ENCODE measurements at places on chromosomes 2 and 18.

- DNase-seq = no peak
These were observed 228.6 kb downstream of the RND3 start for GRCh38 chr2:150258781-150259307.

DNA sequence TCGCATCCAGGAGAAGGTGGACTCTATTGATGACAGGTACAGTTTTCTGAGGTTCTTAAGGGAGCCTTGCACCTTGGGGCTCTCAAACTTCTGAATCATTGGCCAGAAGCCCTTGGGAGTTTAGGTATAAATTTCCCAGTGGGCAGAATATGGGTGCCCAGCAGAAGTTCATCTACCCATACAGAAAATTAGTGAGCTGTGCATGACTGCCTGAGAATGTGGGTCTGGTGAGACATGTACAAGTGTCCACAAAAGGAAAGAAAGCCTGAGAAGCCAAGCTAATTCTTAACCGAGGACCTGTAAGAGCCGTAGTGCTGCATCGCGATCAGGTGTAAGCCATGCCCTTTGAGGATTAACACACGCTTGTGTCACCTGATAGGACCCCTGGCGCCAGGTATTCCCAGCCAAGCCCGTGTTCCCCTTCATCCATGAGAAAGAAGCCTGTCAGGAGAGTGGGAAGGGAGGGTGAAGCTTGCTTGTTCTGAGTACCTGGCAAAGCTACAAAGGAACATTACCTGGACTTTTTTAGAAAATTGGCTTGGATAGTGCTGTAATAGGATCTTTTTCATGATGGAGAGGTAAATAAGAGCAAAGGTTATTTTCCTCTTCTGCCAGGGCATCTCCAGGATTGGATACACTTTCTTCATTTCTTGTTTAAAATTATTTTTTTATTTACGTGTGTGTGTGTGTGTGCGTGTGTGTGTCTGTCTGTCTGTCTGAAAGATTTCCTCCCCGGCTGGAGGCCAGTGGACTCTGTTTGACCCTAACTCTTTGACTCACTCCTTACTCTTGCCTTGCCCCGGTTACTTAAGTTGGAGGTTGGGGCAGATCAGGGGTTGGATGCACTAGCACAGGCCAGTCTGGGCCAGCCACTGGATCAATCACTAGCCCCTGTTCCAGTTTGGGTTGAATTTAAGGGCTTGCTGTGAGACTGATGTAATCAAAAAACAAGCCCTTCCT lies 90.4 kb upstream of the EML6 start:
- no peak for DNase-seq

DNA sequence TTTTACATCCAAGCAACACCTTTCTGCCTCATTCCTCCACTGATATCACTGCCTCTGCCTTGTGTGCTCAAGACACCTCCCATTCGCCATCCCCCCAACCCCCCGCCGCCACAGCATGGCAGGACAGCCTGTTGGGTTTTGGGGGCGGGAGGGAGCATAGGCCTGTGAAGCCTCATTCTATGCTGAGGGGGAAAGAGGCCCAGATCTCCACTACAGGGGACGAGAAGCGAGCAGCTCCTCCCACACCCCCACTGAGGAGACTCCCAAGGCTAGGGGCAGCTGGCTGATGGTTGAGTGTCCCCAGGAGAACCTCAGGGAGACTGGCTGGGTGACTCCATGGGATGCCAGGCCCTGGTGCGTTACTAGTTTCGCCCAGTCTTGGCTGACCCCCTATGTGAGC lies 214.3 kb upstream of the SIX2 start:
- DNase-seq = no peak

GRCh38 chr18:49189772-49190171 lies 239.0 kb upstream of the SMAD7 start:
- DNase-seq = no peak

GRCh38 chr2:109702250-109702985 lies 88.3 kb downstream of the SOWAHC start:
- DNase-seq = no peak

DNA sequence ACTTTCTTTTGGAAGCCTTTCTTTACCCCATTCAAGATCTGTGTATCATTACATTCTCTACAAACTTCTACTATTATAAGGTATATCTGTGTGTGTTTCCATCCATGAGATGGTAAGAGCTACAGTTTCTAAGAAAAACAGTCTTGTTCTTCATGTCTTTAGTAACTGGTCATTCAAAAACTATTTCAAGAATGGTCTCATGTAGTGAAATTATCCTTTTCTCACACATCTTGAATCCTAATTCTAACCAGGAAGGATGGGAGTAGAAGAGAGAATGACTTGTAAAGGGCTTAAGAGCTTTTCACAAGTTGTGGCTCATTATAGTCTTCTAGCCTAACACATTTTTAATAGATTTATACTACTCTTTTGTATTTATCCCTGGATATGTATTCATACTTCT lies 47.3 kb downstream of the ROCK1 start:
- DNase-seq = no peak

DNA sequence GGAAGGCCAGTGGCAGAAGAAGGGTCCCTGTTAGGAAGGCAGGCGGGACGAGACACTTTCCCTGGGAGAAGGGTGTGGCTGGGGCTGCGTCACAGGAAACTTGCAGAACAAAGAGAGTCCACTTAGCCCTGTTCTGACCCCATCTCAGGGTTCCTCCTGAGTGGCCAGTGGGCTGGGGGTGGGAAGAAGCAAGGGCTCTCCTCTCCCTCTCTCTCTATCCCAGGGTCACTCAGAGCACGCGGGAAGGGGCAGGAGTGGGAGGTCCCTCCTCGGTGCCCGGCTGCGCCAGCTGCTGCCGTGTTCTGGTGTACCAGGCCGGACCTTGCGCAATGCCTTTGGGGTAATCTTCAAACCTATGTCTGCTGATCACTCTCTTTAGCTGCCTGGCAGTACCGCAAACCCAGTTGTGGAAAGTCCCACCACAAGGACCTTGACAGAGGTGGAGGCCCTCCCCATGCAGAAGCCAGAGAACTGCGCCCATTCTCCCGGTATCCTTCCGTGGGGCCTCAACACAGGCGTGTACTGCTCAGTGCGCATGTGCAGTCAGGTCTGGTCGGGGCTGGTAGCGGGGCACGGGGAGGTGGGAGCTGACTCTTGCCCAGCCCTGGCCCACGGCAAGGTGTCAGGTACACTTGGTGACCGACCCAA lies 47.8 kb upstream of the ST3GAL5 start:
- no peak for DNase-seq

DNA sequence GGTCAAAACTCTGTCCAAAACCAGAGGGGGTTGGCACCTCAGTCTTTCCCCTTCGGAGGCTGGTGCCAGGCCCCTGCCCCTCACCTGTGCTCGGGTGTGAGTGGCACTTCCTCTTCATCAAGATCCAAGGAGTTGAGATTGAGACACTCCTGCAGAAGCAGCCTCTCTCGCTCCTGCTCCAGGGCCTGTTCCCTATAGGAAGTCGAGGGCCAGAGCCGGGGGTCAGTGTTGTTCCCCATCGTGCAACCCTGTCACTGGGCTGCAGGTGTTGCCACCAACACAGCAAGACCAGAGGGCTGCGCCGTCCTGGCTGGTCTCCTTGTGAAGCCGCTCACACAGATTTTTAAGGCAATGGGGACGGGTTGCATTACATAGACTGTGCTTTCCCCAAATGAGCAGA lies 18.9 kb downstream of the FAM178B start:
- DNase-seq = no peak

DNA sequence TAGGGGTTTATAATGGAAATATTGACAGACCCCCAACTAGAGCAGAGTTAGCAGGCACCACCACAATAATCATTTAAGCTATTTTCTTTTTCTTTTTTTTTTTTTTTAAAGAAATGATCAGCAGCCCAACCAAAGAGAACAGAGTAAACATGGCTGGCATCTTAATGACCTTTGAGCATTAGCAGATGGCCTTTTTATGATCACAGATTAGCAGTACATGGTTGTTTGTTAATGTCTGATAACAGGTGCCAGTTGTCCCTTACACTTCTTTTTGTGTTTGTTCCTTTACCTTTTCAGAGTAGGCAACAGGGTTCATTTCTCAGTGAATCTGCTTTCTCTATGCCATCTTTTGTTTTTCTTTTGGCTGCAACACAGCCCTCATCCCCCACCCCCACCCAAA lies 747.0 kb downstream of the BCL11A start:
- no peak for DNase-seq

- DNase-seq = no peak
These were observed 23.7 kb downstream of the TTLL4 start for GRCh38 chr2:218734190-218734975.

GRCh38 chr2:205695460-205695991 lies 13.2 kb downstream of the NRP2 start:
- no peak for DNase-seq

GRCh38 chr2:137977790-137978189 lies 13.5 kb downstream of the HNMT start:
- no peak for DNase-seq

DNA sequence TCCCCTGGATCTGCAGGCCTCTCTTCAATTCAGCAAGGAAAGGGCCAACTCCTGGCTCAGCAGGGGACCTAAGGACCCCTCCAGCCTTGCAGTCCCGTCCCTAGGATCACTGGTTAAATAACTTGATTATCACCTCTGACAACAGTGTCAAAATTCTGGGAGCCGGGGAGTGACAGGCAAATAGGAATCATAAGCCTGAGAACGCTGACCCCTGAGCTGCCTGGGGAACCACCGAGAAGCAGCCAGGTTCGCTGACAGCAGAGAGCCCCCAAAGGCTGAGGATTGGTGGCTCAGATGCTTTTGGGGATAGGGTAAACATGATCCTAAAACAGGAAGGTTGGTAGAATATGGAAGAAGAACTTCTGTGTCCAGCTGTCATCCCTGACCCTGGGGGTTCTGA lies 17.5 kb upstream of the TNS1 start:
- DNase-seq = no peak

DNA sequence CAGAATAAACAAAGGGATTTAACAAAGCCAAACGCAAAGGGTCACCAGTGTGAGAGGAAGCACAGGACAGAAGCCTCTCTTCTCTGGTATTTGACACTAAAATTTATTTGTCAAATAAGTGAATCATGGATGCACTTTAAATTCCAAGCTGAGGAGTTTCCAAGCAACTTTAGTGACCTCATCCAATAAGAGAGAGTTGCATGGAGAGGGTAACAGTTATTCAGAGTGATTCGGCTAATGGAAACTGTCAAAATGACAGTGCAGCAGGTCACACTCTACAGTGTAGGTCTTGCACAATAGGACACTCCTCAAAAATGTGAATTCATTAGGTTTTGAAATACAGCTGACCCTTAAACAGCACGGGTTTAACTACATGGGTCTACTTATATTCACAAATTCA lies 103.9 kb upstream of the ACVR1C start:
- no peak for DNase-seq

- DNase-seq = no peak
These were observed 94.0 kb downstream of the MYCN start for GRCh38 chr2:16034151-16034974.

GRCh38 chr2:134919341-134920210 lies 954 bp downstream of the CCNT2 start:
- peak; percentile 51 for DNase-seq

GRCh38 chr2:9388950-9389911 lies 34.1 kb downstream of the ITGB1BP1 start:
- no peak for DNase-seq

DNA sequence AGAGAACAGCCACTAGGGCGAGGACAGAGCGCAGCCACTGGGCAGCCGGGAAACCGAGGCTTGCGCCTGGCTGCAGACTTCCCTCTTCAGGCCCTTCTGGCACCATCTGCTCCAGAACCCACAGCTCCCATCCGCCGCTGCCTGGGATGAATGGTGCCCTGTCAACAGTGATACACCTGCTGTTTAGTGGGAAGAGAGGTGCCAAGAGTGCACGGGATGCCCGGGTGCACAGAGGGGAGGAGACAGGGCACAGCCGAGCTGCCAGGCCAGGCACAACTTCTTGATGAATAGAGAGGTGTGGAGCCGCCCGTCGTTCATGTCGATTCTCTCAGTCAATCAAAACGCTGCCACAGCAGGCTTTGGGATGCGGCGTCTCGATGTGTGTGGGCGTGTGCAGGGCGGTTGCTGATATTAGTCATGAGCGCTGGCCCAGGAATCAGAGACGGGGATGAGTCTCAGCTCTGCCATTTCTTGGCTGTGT lies 39.5 kb downstream of the RRM2 start:
- DNase-seq = no peak

DNA sequence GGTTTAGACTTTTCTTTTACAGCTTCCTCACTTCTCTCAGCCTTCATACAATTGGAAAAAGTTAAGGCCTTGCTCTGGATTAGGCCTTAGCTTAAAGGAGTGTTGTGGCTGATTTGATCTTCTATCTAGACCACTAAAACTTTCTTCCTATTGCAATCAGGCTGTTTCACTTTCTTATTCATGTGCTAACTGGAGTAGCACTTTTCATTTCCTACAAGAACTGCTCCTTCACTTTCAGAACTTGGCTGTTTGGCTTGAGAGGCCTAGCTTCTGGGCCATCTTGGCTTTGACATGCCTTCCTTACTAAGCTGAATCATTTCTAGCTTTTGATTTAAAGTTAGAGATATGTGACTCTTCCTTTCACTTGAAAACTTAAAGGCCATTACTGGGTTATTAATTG lies 114.3 kb downstream of the ARHGEF4 start:
- DNase-seq = no peak

- DNase-seq = no peak
These were observed 54.8 kb downstream of the TEX51 start for GRCh38 chr2:126953483-126953882.

DNA sequence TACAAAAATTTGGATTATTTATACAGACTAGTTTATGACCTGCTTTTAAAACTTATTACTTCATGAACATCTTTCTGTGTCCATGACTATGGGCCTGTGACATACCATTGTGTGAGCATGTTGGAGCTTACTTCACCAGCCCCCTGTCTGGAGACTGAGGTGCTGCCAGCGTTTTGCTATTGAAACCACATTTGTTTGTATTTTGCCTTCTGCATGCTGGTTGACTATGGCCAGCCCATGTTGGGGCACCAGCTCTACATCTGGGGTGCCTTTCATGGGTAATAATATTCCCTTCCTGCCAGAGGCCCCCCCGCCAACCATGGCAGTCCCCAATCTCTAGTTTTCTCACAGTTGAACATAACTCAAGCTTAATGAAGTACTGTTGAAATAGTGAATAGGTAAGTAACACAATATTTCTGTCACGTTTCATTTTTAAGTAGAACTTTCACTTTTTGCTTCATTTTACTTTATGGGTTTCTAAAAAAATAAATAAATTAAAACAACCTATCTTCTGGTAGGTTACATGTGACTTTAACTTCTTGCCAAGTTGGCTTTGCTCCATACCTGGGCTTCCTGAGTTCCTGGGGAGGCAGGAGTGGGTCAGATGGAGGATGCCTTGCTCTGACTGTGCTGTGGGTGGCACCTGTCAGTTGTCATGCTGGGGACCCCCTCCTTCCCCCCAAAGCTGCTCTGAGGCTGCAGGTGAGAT lies 63.9 kb downstream of the DGKD start:
- no peak for DNase-seq

DNA sequence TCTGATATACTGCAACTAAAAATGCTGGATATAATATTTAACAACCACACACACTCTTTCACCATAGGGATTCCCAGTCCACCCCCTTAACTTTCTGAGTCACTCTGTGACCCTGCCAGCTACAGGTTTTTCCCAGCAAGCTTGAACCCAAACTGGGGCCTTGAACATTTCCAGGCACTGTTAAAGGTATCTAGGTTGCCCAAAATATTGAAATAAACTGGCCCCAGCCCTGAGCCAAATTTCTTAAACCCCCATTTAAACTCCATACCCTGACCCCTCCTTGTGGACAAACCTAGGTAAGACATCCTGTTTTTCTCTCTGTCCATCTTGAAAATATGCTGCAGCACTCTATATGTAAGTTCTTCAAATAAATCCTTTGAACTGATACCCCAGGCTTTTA lies 19.7 kb upstream of the DCTN1 start:
- no peak for DNase-seq
